ENCODE measurements at places on chromosomes 5 and 9. TPM values are rescaled to one million over a fixed set of nuclear protein-coding genes. Genes with fewer than 3 reads are reported as not detected.

CCDC183 gene
- total RNA-seq = 0.59 TPM

C9 gene
- total RNA-seq = 0.10 TPM

CKMT2 gene
- total RNA-seq = 20.3 TPM

BTNL9 gene
- 19.6 TPM for total RNA-seq

FOXD4 gene
- 0.10 TPM for total RNA-seq

SLC12A7 gene
- total RNA-seq = 13.7 TPM

NUTM2G gene
- not detected for total RNA-seq

PCDHGB6 gene
- 5.6 TPM for total RNA-seq

AMBP gene
- total RNA-seq = 0.30 TPM

PRR16 gene
- 12.4 TPM for total RNA-seq

OCLN gene
- 22.6 TPM for total RNA-seq

MXD3 gene
- 9.7 TPM for total RNA-seq

PCA3 gene
- 0.20 TPM for total RNA-seq

CDH9 gene
- total RNA-seq = not detected

CDH18 gene
- total RNA-seq = 16.5 TPM

C5orf46 gene
- total RNA-seq = 5.0 TPM

KIF4B gene
- total RNA-seq = not detected

GLRX gene
- total RNA-seq = 15.5 TPM
